ENCODE measurements at places on chromosomes 1 and 21. TPM values are rescaled to one million over a fixed set of nuclear protein-coding genes. Genes with fewer than 3 reads are reported as not detected.

- no peaks in the 10 kb centered on the region for H3K4me1 ChIP-seq
- no peak overlapping the region for H3K27ac ChIP-seq
Observed at GRCh38 chr1:205456868-205457745, 1.3 kb upstream of the BLACAT1 start.

Gene CYYR1
- total RNA-seq = 23.4 TPM

DNA sequence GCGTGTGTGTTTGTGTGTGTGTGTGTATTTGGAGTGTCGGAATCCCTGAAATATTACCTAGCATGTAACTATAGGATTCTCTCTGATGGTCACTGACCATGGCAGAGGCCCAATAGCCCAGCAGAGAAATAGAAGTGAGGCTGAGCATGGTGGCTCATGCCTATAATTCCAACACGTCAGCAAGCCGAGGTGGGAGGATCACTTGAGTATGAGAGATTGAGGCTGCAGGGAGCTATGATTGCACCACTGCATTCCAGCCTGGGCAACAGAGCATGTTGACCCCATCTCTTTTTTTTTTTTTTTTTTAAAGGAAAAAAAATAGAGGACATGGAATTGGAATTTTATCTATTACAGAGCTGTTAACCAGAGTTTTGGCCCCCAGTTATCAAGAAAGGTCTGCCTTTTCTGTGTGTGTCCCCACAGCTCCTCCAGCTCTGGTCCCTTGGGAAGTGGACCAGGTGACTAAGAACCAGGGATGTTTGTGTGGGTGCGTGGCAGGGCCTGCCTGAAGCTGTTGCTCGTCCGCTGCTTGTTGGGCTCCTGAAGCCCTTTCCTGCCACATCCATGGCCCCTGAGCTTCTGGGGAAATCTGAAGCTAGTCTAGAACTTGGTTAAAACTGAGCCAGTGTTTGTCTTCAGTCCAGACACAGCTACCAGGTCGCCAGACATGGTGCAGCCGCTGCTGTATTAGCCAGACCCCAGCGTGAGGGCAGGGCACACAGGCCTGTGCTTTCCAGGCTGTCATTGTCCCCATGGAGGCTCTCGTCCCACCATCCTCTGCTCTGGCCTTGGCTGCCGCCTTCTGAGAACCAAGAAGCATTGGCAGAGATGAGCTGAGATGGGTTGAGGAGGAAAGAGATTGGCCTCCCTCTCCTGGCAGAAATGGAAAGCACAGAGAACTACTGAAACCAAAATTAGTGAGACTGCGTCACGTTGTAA is 25.5 kb downstream of the CAPN9 start:
- DNase-seq = peak; percentile 59
- no peak overlapping the region for H3K4me3 ChIP-seq
- no peak overlapping the region for H3K27ac ChIP-seq
- H3K27me3 ChIP-seq = no peaks in the 10 kb centered on the region

GRCh38 chr1:214446772-214447556 is 104.4 kb downstream of the PTPN14 start:
- H3K4me3 ChIP-seq = peak overlapping the region; percentile 5
- no peaks in the 10 kb centered on the region for H3K4me1 ChIP-seq
- H3K27ac ChIP-seq = peak overlapping the region; percentile 40
- no peaks in the 10 kb centered on the region for H3K36me3 ChIP-seq

GRCh38 chr1:37033355-37034101 is 787 bp downstream of the GRIK3 start:
- no peak overlapping the region for H3K27ac ChIP-seq
- H3K4me1 ChIP-seq = no peaks in the 10 kb centered on the region

Gene VWA5B1
- 1.4 TPM for total RNA-seq

DNA sequence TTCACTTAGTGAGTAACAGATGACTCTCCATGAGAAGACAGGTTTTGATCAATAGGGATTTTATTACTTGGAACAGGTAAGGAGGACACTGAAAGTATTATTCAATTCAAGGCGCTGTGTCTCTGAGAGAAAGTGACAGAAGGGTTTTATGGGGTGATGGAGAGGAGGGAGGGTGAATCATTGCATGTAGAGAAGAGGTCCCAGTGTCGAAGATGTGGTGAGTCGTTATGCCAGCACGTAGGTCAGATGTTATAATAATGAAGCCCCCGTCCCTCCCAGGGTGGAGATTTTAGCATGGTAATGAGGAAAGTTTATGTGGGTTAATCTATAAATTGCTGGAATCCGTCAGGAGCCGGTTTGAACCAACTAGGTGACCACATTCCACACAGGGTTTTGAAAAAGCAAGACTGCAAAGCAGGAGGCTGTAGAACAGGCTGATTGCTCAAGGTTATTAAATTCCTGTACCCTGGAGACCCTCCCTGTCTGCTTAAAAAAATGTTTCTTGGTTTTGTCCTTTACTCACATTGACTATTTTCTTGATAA is 586.4 kb upstream of the TMPRSS15 start:
- H3K4me3 ChIP-seq = no peak overlapping the region
- H3K27me3 ChIP-seq = no peaks in the 10 kb centered on the region
- no peak for DNase-seq
- no peaks in the 10 kb centered on the region for H3K4me1 ChIP-seq

GRCh38 chr1:203520315-203520714 is 26.4 kb downstream of the OPTC start:
- no peaks in the 10 kb centered on the region for H3K36me3 ChIP-seq
- peaks cover 2% of the 10 kb centered on the region for H3K4me1 ChIP-seq
- no peaks in the 10 kb centered on the region for H3K27me3 ChIP-seq
- no peak for DNase-seq

Gene RAB25
- total RNA-seq = 51.4 TPM

Gene RXFP4
- not detected for total RNA-seq

Gene CYP4X1
- 4.8 TPM for total RNA-seq

DNA sequence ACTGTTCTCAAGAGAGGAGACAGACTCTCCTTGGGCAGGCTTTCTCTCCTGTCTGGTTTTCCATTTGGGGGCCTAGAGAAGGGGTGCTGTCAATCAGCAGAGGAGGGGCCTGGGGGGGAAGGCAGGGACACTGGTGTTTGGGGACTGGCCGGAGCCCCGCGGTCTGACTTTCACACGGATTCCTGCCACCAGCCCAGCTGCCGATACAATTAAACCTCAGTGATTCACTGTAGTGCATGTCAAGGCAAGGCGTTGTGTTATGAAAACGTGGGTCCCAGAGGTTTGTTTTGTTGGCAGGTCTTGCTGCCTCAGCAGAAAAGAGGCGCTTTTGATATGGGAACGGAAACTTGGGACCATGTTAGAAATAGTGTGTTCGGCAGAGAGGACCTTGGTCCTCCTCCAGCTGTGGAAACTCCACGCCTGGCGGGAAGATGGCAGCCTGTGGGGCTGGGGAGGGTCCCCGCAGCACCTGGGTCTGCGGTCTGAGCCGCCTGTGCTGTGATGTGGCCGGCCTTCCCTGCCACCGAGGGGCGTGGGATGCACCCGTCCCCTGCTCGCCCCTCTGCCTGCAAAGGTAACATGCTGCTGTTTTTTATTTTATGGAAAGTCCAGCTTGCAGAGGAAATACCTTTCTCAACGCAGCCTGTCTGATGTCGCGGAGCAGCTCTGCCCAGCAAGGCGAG is 47.6 kb downstream of the SPSB1 start:
- H3K27me3 ChIP-seq = no peaks in the 10 kb centered on the region
- H3K4me1 ChIP-seq = no peaks in the 10 kb centered on the region
- H3K27ac ChIP-seq = no peak overlapping the region
- H3K4me3 ChIP-seq = no peak overlapping the region
- DNase-seq = no peak

- no peaks in the 10 kb centered on the region for H3K27me3 ChIP-seq
- no peak for DNase-seq
- H3K4me1 ChIP-seq = no peaks in the 10 kb centered on the region
- H3K36me3 ChIP-seq = no peaks in the 10 kb centered on the region
- no peak overlapping the region for H3K4me3 ChIP-seq
Observed at GRCh38 chr1:76687307-76688175, 179.7 kb upstream of the ST6GALNAC5 start.

DNA sequence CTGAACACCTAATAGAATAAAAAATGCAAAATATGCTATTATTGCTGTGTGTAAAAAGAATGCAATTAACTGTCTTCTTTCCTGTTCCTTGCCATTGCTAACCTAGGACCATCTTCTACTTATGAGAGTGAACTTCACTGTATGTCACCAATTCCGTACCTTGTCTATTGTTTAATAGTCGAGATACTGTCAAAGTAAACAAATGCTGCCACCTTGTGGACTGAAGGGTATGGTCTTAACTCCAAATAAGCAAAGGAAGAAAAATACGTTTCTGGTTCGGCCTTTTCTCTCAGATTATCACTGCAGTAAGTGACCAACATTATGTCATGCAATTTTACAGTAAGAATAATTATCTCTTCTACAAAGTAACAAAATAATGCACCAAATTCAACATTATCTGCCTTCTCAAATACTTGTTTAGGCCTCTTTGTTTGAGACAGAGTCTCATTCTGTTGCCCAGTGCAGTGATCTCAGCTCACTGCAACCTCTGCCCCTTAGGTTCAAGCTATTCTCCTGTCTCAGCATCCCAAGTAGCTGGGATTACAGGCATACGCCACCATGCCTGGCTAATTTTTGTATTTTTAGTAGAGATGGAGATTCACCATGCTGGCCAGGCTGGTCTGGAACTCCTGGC is 133.4 kb downstream of the COP1 start:
- no peaks in the 10 kb centered on the region for H3K27me3 ChIP-seq
- peaks cover 2% of the 10 kb centered on the region for H3K36me3 ChIP-seq
- no peak overlapping the region for H3K27ac ChIP-seq
- H3K4me1 ChIP-seq = no peaks in the 10 kb centered on the region

Gene IFI44L
- 20.6 TPM for total RNA-seq

- H3K27me3 ChIP-seq = no peaks in the 10 kb centered on the region
- H3K27ac ChIP-seq = no peak overlapping the region
Observed at GRCh38 chr1:196611873-196612272, 3.6 kb upstream of the KCNT2 start.

Gene B3GALT2
- total RNA-seq = 0.25 TPM

GRCh38 chr1:212109728-212110127 is 74.2 kb downstream of the DTL start:
- H3K4me1 ChIP-seq = no peaks in the 10 kb centered on the region
- H3K27me3 ChIP-seq = no peaks in the 10 kb centered on the region
- no peak for DNase-seq

- peaks cover 57% of the 10 kb centered on the region for H3K27me3 ChIP-seq
- DNase-seq = no peak
- H3K27ac ChIP-seq = no peak overlapping the region
Observed at GRCh38 chr1:44406737-44407429, 1.8 kb downstream of the RNF220 start.

DNA sequence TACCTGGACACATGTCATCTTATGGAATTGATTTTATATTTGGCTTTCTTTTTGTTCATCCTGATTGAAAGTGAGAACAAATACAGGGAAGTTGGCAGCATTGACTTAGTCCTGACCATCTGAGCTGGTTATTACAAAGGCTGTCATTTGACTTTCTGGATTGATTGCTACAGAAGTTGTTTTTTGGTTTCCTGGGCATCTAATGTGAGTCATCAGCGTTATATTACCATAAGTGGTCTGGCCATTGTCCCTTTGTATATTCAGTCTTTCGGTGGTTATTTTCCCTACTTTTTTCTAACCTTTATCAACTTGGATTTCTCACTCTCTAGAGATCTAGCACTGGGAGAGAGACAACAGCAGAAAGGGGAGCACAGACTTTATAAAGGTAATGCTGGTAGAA is 1646.5 kb downstream of the MRPL39 start:
- H3K27ac ChIP-seq = no peak overlapping the region
- H3K4me3 ChIP-seq = no peak overlapping the region
- no peaks in the 10 kb centered on the region for H3K27me3 ChIP-seq
- no peak for DNase-seq
- H3K4me1 ChIP-seq = no peaks in the 10 kb centered on the region
- H3K36me3 ChIP-seq = no peaks in the 10 kb centered on the region

Gene MFAP2
- total RNA-seq = 7.2 TPM

DNA sequence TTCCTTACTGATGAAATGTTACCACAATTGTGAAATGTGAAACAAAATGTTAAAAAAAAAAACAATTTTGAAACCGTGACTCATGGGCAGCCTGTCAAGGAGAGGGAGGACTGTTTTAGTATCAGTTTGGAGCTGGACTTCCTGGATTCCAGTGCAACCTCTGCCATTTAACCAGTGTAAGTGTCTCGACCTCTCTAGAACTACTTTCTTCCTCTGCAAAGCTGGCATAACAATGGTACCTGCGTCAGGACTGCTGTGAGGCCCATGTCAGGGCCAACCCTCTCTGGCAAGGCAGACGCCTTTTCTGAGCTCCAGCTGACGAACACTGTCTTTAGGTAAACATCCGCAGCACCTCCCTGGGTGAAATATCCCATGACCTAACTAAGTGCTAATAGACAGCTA is 20.9 kb downstream of the URB1 start:
- peaks cover 14% of the 10 kb centered on the region for H3K36me3 ChIP-seq
- no peaks in the 10 kb centered on the region for H3K4me1 ChIP-seq
- no peak for DNase-seq
- no peak overlapping the region for H3K27ac ChIP-seq
- H3K4me3 ChIP-seq = no peak overlapping the region

DNA sequence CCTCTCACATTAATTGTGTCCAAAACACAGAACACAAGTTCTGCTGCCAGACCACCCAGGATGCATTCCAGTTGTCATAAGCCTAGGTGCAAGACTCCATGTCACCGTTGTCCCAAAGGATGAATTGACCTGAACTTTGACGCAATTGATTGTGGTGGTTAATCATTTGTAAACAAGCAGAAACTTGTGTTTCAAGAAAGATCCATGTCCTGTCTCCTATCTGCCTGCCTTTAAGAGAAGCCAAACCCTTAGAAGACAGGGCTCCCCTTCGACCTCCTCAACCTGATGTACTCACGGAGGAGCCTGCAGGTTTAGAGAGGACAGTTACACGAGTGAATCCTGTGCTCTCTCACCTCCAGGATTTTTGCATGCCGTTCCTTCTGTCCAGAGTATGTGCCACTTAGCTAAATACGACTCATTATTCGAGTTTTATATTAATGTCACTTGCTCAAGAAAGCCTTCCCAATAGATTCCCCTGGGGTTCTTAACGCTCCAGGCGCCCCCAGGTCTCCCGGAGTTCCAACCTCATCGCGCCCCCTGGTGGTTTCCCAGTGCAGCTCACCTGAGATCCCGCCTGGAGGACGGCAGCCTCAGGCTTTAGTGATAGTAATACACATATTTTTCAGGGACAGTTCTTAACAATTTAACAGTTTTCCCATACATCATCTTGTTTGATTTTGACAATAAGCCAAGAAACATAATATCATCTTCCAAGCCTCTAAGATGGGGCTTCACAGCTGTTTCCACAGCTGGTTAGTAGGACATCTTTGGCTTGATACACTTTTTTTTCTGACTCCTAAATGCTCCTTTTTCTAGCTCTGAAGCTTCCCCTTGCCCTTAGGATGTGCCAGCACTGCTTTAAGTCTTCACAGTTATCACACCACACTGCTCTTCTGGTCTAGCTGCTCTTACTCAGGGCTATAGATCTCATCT is 2.4 kb upstream of the C8B start:
- no peaks in the 10 kb centered on the region for H3K4me1 ChIP-seq
- H3K27me3 ChIP-seq = no peaks in the 10 kb centered on the region
- DNase-seq = peak; percentile 36
- H3K27ac ChIP-seq = no peak overlapping the region
- H3K4me3 ChIP-seq = peak overlapping the region; percentile 40
- no peaks in the 10 kb centered on the region for H3K36me3 ChIP-seq

All from kidney (tissue), 22 donors.